ENCODE measurements at places on chromosomes 5 and 9. TPM values are rescaled to one million over a fixed set of nuclear protein-coding genes. Genes with fewer than 3 reads are reported as not detected.

- H3K36me3 ChIP-seq: no peaks in the 10 kb centered on the region
- DNase-seq: no peak
- no peaks in the 10 kb centered on the region for H3K27me3 ChIP-seq
- H3K4me1 ChIP-seq: no peaks in the 10 kb centered on the region
- H3K4me3 ChIP-seq: no peak overlapping the region
- no peak overlapping the region for H3K27ac ChIP-seq
These were observed 56.8 kb downstream of the FGF10 start for GRCh38 chr5:44332285-44332971.

- H3K27ac ChIP-seq: no peak overlapping the region
- no peak for DNase-seq
- peaks cover 30% of the 10 kb centered on the region for H3K27me3 ChIP-seq
- H3K36me3 ChIP-seq: no peaks in the 10 kb centered on the region
These were observed 114.3 kb upstream of the IL12B start for GRCh38 chr5:159444441-159445082.

GRCh38 chr5:89536020-89536419 is 653.0 kb upstream of the MEF2C start:
- no peak for DNase-seq
- H3K4me3 ChIP-seq: no peak overlapping the region
- H3K36me3 ChIP-seq: no peaks in the 10 kb centered on the region
- H3K27me3 ChIP-seq: no peaks in the 10 kb centered on the region
- H3K27ac ChIP-seq: no peak overlapping the region

- H3K36me3 ChIP-seq: no peaks in the 10 kb centered on the region
- no peak overlapping the region for H3K4me3 ChIP-seq
- H3K27me3 ChIP-seq: peaks cover 15% of the 10 kb centered on the region
- H3K27ac ChIP-seq: no peak overlapping the region
- H3K4me1 ChIP-seq: no peaks in the 10 kb centered on the region
These were observed 300.8 kb upstream of the PANK3 start for GRCh38 chr5:168879929-168880328.

DNA sequence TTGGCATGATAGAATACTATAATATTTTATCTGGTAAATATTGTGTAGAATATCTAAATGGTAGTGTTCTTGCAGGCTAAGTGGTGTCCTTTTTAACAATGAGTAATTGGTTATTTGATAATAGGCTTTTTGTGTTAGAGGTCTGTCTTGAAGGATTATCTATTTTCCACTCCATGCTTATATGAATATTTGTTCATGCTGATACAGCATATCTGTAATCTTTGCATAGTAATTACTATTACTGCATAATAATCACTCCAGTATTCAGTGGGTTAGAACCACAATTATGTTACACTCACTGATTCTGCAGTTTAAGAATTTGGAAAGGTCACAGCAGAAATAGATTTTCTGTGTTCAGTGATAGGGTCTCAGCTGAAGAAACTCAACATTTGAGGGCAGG is 1229.9 kb downstream of the MAT2B start:
- no peak overlapping the region for H3K27ac ChIP-seq
- DNase-seq: no peak
- H3K36me3 ChIP-seq: no peaks in the 10 kb centered on the region
- H3K27me3 ChIP-seq: no peaks in the 10 kb centered on the region
- H3K4me1 ChIP-seq: no peaks in the 10 kb centered on the region
- H3K4me3 ChIP-seq: no peak overlapping the region

The TAF11L5 gene
- not detected for total RNA-seq

The GABRA1 gene
- total RNA-seq: not detected

The FOXD4L6 gene
- total RNA-seq: not detected

Data from activated CD8-positive, alpha-beta T cell treated with anti-CD3 and anti-CD28 coated beads, Interleukin-2, amount 10 ng/mL, durations not matched to agents 7 days and 5 days (primary cell).